ENCODE measurements at places on chromosomes 16 and 17.

DNA sequence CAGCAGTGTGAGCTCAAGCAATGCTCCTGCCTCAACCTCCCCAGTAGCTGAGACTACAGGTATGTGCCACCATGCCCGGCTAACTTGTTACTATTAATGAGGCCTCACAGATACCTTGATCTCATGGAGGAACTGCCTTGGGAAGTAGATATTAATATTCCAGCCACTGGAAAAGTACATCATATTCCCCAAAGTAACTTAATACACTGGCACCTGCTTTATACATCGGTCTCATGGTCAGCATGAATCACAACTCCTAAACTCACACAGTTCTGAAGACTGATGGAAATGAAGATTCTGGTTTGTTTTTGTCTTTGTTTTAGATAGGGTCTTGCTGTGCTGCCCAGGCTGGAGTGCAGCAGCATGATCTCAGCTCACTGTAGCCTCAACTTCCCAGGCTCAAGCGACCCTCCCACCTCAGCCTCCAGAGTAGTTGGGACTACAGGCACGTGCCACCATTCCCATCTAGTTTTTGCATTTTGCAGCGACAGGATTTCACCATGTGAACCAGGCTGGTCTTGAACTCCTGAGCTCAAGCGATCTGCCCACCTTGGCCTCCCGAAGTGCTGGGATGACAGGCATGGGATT, 28.2 kb downstream of the ADCY9 start:
- no peak for DNase-seq

DNA sequence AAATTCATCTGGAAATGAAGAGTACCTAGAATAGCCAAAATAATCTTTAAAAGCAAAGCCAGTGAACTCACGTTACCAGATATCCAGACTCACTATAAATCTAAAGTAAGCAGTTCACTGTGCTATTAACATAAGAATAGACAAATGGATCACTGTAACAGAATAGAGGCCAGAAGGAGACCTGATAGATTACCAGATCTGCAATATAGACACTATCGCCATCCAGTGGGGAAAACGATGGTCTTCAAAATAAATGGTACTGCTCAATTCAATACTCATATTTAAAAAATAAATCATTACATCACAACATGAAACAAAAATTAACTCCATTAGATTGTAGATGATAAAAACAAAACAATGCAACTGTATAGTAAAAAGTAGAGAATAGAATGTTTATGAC, 158.6 kb upstream of the CDH8 start:
- no peak for DNase-seq

DNA sequence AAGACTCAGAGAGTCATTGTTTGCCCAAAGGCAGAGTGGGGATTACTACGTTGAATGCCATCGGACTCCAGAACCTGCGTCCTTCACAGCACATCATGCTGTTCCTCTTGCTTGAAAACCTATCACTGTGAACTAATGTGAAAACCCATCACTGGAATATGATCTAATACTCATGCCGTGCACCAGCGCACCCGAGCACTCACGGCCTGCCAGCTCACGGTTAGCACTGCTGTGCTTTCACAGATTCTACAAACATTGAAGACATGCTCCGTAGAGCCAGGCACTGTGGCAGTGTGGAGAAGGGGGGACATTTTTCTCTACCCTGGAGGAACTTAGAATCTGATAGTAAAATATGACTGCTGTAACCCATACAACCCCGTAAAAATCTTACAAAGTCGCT, 350.4 kb downstream of the C16orf95 start:
- DNase-seq: no peak

- no peak for DNase-seq
Observed at GRCh38 chr16:82824408-82824807, 197.6 kb downstream of the CDH13 start.

- DNase-seq: no peak
Observed at GRCh38 chr17:17822189-17822588, 14.6 kb downstream of the SREBF1 start.

DNA sequence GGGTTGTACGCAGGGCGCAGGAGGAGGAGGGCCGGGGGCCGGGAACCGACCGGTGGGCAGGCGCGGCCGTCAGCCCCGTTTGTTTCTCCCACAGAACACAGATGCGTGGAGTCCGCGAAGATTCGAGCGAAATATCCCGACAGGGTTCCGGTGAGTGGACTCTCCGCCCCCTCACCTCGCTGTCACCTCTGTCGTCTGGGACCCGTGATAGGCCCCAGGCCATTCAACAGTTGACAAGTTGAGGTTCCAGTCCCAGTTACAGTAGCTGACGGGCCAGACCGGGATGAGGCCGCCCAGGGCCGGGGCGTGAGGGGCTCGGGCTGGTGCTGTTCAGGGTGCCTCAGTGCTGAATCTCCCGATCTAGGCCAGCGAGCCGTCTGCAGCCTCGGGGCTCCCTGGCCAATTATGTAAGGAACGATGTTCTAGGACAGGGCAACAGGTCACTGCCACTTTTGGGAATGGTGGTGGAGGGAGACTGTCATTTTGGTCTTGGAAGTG, 628 bp downstream of the GABARAPL2 start:
- peak; percentile 40 for DNase-seq

DNA sequence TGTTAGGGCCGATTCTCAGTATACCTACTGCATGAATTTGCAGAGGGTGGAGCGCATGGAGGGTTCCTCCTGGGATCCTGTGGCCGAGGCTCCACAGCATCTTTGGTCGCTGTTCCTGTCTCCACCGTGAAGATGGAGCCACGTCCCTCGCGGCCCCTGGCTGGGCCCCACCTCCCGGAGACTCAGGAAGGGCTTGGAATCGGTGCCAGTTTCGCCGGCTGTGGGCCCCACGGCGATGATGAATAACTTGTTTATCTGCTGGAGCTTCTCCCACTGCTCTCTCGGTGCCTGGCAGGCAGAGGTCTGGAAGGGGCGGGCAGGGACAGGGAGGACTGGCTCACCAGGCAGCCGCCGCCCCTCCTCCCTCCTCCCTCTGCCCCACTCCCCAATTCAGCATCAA, 8.1 kb downstream of the SLC5A11 start:
- no peak for DNase-seq

DNA sequence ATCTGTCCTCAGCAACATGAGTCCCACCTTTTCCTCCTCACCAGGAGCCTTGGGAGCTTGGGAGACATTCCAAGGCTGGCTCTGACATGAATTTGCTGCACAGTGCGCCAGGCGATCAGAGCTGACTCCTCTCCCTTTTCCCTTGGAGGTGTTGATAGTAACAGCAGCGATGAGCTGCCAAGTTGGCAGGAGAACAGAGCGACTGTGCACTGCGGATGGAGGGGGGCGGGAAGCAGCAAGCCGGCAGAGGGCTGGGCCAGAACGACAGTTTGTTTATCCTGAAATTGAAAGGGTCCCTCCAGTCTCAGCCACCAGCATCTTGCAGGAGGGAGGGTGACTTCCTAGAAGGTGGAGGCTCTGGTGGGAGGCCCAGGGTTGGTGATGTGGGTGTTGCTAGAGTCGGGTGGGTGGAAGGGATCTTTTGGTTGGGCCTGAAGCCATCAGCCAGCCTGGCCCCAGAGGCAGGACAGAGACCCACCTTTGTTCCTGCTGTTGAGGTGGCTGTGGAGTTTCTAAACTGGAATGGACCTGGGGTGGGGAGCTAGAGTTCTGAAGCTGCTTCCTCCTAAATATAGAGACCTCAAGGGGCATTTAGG, 22.5 kb upstream of the DYNLL2 start:
- DNase-seq: no peak

- no peak for DNase-seq
Observed at GRCh38 chr17:9817086-9817485, 4.8 kb downstream of the GSG1L2 start.
